ENCODE measurements at places on chromosomes 13 and 19.

- peak; percentile 10 for DNase-seq
- H3K4me3 ChIP-seq: no peak overlapping the region
- H3K27ac ChIP-seq: no peak overlapping the region
- H3K36me3 ChIP-seq: no peaks in the 10 kb centered on the region
- H3K27me3 ChIP-seq: peaks cover 25% of the 10 kb centered on the region
- H3K4me1 ChIP-seq: peaks cover 28% of the 10 kb centered on the region
These were observed 1.5 kb downstream of the KCNC3 start for GRCh38 chr19:50327461-50328223.

DNA sequence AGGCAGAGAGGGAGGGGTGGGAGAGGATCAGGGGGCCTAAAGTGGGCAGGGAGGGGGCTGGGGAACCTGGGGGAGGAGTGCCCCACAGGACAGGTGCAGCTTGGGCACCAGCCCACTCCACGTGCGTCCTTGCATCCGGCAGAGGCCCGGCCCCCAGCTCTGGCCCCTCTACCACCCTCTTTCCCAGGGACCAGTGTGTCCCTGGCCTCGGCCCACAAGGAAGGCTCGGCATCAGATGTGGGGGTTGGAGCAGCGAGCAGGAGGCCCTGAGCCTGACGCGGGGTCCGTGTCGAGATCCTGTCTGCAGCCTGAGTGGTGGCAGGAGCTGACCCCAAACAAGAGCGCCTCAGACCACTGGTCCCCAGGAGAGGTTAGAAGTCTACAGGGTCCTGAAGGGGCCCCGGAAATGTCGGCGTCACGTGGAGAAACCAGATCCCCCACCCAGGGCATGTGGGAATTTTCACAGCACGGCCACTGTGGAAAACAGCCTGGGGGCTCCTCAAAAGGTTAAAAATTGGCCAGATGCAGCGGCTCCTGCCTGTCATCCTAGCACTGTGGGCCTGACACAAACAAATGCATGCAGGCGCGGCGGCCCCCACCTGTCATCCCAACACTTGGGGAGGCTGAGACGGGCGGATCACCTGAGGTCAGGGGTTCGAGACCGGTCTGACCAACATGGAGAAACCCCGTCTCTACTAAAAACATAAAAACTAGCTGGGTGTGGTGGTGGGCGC is 21.5 kb downstream of the SHC2 start:
- no peaks in the 10 kb centered on the region for H3K36me3 ChIP-seq
- H3K27me3 ChIP-seq: no peaks in the 10 kb centered on the region
- H3K4me1 ChIP-seq: no peaks in the 10 kb centered on the region
- no peak overlapping the region for H3K27ac ChIP-seq
- DNase-seq: no peak

- H3K4me3 ChIP-seq: no peak overlapping the region
- no peaks in the 10 kb centered on the region for H3K36me3 ChIP-seq
- no peak for DNase-seq
- no peak overlapping the region for H3K27ac ChIP-seq
These were observed 42.4 kb downstream of the ADGRE3 start for GRCh38 chr19:14632286-14632685.

- no peak overlapping the region for H3K27ac ChIP-seq
- H3K36me3 ChIP-seq: no peaks in the 10 kb centered on the region
These were observed 465.6 kb downstream of the ITGBL1 start for GRCh38 chr13:101917833-101918661.

DNA sequence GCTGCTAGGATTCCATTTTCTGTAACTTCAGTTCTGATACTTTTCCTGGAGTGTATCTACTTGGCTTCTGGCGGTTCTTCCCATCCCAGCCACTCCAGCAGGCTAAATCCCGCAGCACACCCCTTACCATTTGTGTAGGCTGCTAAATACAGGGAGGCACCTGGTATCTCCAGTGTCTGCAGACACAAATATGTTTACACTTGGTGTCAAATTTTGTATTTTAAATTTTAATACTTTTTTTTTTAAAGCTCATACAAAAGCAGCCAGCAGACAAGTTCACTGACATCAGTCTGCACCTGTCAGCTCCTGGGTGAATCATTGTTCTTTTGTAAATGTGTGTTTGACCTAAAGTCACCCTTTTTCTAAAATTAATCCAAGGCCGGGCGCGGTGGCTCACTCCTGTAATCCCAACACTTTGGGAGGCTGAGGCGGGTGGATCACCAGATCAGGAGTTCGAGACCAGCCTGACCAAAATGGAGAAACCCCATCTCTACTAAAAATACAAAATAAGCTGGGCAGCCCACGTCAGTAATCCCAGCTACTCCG is 3.4 kb upstream of the ZSCAN4 start:
- no peaks in the 10 kb centered on the region for H3K36me3 ChIP-seq
- peaks cover 30% of the 10 kb centered on the region for H3K27me3 ChIP-seq
- no peak overlapping the region for H3K27ac ChIP-seq
- no peak for DNase-seq
- no peaks in the 10 kb centered on the region for H3K4me1 ChIP-seq
